ENCODE measurements at places on chromosomes 1 and 21.

DNA sequence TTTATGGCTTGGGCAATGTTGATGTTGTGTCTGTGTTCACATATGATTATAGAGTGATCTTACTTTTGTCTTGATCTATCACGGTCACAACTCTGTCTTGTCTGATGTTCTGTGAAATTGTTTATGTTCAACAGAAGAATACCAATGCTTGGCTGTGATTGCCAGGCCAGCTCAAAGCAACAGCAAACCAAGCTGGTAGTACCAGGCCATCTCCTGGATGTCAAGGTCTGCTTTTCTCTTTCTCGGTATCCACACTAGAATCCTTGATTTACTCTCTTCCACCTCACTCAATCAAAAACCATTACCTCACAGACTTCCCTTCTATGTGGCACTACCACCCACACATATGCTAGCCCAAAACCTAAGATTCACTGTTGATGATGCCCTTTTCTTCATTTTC, 1.3 kb upstream of the CDC7 start:
- DNase-seq = no peak

GRCh38 chr1:25184001-25184762, 48.1 kb downstream of the SYF2 start:
- no peak for DNase-seq

DNA sequence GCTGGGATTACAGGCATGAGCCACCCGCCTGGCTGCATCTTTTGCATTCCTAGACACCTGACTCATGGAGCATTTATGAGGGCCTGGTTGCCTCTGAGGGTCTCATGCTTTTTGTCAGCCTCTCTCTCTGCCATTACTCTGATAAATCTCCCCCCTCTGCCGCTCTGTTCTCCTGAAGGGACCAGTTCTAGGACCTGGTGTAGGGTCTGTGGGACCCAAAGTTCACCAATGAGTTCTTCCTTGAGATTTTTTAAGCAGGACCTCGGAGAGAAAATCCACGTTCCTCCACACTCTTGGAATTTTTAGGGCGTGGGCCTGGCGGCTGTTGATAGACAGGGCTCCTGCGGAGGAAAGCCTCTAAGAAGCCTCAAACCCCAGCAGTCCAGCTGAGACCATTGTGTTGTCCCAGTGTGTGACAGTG, 91.9 kb upstream of the ERRFI1 start:
- no peak for DNase-seq

DNA sequence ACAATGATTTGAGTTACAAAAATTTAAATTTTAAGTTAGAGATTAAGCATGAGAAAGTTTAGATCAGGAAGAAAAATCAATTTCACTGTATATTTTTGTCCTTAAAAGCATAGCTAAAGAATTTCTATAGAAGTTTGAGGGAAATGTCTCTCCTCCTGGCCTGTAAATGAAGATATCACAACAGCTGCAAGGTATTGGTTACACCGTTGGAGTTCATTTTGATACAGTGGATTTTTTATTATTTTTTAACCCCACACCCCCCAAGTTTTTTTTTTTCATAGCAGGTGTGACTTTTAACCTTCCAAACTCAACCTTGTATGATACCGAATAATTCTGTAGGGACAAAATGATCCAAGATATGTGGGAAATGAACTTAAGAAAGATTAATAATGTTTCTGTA, 156.3 kb downstream of the DISP1 start:
- DNase-seq = no peak

- DNase-seq = no peak
Measured at GRCh38 chr1:88647749-88648415, 36.2 kb upstream of the PKN2 start.

- DNase-seq = no peak
Measured at GRCh38 chr1:1020415-1021009, 592 bp downstream of the AGRN start.

GRCh38 chr1:227317011-227317451, 1.3 kb downstream of the CDC42BPA start:
- no peak for DNase-seq

DNA sequence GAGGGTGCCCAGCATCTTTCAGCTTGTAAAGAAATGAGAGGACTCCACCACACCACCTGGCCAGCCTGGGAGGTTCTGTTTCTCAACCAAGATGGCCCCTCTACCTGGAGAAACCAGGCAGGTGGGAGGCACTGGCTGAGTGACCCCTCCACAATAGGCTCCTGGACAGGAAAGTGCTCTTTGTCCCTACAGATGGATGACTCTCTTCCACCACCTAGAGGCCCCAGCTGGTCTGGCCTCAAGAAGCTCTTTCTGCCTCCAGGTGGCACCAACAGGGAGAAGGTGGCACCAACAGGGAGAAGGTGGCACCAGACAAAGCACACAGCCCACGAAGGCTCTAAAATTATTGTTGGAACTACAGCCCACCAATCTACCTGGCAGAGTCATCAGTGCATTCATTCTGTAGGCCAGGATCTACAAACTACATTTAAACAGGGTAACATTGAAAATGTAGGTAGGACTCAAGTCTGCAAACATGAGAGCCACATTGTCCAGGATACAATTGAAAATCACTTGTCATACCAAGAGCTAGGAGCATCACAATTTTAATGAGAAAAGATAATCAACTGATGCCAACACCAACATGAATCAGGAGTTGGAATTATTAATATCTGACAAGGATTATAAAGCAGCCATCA, 14.4 kb downstream of the TMPRSS3 start:
- DNase-seq = no peak

GRCh38 chr1:151486557-151486956, 24.6 kb upstream of the CGN start:
- no peak for DNase-seq

- no peak for DNase-seq
Measured at GRCh38 chr1:248155927-248156326, 11.0 kb downstream of the OR2M5 start.

GRCh38 chr1:236468625-236469024, 55.2 kb upstream of the LGALS8 start:
- DNase-seq = no peak

DNA sequence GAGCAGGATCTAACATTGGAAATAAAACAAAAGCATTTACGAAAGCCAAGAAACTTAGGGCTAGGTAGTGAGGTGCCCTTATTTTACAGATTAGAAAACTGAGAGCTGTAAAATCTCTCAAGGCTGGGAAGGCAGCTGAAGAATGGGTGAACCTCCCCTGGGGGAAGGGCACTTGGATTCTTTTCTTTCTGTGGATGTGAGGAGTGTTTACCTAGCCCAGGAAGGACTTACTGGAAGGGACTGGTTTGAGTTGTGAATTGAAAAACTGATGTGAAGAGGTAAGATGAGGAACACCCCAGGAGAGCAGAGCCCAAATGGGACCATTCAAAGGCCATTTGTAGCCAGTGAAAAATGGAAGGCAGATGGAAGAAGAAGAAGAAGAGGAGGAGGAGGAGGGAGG, 74.7 kb upstream of the NGF start:
- no peak for DNase-seq

DNA sequence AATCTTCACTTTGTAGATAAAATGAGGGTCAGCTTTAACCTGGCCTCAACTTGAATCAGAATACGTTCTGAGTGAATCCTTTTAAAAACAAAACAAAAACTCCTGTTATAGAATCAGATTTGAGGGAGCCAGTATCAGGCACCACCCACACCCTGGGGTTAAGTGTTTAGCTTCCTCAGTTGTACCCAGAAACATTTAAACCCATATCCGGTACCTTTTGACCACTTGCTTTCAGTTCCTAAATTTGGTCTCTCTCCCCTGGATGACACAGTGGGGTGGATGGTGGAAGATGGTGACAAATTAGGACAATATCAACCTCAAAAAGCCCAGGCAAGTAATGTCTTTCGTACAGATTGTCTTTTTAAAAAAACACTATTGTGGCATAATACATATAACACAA, 10.4 kb downstream of the KLHDC7A start:
- no peak for DNase-seq

GRCh38 chr1:212669600-212669999, 30.0 kb downstream of the BATF3 start:
- no peak for DNase-seq

DNA sequence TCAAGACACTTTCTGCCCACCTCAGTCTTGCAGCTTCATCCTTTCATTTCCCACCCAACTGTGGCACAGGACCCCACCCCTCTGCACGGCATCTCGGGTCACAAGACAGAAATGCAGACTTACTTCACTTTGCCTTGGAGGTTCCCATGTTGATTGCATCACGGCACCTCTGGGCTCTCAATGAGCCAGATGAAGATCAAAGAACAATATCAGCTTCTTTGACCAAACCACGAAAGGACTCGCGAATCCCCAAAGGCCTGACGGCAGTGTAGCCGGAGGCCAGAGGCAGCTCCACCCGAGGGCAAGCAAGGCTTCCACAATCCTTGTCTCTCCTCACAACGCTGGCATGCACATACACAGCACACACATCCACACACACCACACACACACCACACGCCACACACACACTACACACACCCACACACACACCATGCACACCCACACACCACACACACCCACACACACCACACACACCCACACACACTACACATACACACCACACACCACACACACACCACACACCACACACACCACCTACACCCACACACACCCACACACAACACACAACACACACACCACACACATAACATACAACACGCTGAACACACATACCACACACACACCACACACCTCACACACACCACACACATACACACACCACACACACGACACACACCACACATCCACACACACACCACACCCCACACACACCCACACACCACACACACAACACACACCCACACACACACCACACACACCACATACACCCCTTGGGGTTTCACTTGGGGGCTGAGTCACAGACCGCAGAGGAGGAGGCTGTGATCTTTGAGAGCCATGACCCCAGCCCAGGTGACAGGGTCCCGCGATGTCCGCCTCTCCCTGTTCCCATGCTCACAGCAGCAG, 35.8 kb downstream of the UBASH3A start:
- no peak for DNase-seq

GRCh38 chr1:30532621-30533020, 190.8 kb downstream of the MATN1 start:
- DNase-seq = no peak

DNA sequence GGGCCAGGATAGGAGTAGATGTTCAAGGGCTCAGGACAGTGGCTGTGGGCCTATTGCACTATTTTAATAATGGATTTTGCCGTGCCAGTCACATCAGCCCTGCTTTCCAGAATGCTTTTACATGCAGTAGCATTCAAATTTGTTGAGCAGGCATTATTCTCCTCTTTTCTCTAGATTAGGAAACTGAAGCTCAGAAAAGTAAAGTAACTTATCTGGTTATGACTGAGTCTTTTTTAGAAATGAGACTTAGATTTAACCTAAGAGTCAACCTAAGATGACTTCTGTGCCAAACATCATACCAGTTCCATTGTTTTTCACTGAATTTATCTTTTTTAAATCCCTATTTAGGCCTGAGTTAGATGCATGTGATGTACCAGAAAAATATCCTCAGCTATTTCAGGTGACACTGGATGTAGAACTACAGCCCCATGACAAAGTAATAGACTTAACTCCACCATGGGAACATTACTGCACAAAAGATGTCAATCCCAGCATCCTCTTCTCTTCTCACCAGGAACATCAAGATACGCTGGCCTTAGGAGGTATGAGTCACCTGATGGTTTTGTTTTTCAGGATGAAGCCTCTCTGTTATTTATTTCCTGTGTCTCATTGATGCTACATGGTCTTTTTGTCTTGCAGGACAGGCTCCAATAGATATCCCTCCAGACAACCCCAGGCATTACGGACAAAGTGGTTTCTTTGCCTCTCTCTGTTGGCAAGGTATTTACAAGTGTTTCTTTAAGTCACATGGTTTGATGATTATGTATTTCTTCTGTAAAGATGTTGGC, 31.4 kb upstream of the LEPR start:
- no peak for DNase-seq

GRCh38 chr1:228987286-228987685, 252.0 kb downstream of the RHOU start:
- no peak for DNase-seq

DNA sequence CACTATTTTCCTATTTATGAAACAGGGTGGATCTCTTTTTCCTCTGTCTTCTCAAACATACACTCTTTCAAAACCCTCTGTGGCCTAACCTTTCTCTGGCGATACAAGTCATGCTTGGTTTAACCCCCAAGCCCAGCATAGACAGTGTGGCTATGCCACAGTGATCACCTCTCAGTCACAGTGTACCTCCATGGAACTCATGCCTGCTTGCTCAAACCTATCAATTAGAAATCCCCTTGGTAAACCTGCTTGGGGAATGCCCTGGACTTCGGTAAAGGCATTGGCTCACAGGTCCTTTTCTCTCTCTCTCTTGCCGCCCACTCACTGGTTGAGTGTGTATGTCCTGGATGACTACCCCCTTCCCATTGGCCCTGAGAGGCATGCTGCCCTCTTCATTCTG, 147.5 kb downstream of the CYYR1 start:
- DNase-seq = no peak

DNA sequence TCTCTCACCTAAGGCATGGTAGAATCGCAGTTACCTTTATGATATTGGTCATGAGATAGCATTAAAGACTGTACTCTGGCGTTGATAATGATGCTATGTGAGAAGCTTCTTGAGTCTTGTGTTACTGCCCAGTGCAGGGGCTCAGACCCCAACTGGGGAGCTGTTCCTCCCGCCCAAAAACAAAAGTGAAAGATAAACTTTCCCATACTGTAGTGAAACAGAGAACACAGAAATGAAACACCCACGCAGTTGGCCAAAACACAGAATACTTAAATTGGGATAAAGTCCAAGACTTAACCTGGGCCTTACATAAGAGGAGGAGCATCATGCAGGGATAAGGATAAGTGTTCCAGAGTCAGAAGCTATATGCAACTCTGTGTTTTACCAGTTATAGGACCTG, 130.6 kb downstream of the HHIPL2 start:
- DNase-seq = no peak

DNA sequence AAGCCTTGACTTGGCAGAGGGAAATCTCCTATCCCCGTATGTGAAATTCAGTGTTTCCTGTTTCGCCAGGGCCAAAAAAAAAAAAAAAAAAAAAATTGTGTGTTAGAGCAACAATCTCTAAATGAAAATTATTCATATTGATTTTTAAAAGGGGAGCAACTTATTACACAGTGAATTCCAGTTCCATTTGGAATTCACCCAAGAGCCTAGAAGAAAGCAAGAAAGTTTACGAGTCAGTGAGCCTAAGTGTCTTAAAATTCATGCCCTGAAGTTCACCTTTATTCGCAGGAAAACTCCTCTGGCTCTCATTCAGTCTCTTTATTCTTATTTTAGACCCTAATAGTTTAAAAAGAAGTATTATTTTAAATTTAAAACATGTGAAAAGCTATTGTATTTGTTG, 42.1 kb upstream of the HUNK start:
- no peak for DNase-seq

DNA sequence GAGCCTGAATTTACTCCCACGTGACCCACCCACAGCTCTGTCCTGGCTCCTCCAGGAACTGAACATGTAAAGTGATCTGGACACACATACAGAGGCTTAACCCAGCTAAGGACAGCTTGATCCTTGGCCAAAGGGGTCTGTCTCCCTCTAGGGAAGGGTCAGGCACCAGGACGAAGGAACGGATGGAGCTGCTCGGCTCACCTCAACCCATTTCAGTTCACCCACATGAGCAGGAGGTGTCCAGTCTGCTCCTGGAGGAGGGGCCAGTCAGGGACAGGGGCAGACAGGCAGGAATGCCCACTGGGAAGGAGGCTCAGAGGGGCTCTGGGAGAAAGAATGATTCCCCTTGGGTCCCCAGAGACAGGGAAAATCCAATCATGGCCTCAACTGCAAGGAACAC, 567.2 kb downstream of the PTPRU start:
- no peak for DNase-seq

GRCh38 chr1:101130673-101131072, 105.1 kb upstream of the DPH5 start:
- DNase-seq = no peak

- no peak for DNase-seq
Measured at GRCh38 chr1:167723707-167724323, 2.0 kb downstream of the MPZL1 start.

Data from left hindlimb (tissue), 1 donor.